ENCODE measurements at places on chromosomes 7 and 10.

- no peak for DNase-seq
Measured at GRCh38 chr7:25546306-25546705, 318.0 kb upstream of the NPVF start.

DNA sequence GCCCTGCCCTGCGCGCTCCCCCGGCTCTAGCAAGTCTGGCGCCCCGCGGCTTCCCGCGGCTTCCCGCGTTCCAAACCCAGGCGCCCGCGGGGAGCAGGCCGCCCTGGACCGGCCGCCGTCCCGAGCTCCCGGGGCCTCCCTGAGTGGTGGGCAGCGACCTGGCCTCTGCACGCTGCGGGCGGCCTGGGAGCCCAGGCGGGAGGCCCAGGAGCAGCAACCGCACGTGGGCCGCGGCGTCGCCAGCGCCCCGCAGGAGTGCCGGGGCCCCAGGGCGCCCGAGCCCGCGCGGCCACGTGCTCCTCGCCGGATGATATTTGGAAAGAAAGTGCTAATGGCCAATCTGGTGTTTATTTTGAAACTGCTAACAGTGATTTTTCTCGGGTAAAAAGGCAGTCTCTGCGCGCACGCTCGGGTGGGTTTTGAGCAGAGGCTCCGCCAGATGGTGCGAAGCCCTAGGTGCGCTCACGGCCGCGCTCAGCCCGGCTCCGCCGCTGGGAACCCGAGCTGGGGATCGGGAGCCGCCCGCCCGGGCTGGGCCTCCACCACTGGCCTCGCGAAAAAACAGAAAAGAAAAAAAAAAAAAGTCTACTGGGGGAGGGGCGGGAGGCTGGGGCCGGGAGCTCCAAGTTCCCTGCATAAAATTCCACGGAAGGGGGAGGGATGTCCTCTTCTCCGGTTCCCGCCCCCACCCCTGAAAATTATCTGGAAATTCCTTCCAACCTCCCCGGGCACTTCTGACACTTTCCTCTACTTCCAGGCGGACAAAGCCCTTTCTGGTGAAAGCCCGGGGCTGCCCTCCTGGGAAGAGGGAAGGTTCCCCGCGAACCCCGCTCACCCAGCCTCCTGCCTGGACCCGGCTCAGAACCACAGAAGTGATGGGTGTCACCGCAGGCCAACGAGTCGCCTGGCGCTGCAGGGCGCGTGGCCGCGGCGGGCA is 4.3 kb downstream of the EBF3 start:
- no peak for DNase-seq

- DNase-seq = no peak
Measured at GRCh38 chr10:55369670-55370420, 568.8 kb upstream of the PCDH15 start.

DNA sequence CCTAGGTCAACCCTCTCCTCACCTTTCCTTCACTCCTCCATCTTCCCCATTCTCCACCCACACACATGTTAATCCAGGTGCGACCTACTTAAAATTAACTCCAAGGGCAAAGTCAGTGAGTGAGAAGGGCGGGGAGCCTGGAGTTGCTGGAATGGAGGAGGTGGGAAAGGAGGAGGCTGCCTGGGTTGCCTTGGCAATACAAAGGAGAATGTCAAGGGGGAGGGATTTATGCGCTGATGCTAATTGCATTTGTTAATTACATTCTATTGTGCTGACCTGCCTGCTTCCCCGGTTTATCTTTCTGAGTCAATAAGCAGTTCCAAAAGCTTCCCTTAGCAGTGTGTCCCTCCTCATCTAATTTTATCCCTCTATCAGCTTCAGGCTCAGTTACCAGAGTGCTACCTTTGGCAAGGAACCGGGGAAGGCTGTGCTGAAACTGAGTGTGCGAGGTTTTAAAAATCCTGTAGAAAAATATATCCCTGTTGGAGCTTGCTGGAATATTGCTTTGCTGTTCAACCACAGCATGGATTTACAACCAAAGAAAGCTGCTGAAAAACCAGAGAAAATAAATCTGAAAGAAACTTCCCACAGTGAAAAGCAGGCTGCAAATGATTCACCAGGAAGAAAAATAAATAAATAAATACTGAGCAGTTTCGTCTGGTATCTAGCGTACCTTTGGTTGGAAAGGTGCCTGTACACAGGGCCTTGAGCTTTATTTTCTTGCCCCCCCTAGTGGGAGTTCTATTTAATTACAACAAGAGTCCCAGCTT is 113.2 kb upstream of the DGKB start:
- DNase-seq = peak; percentile 29

- DNase-seq = no peak
Measured at GRCh38 chr7:50346545-50347497, 42.3 kb downstream of the IKZF1 start.

- no peak for DNase-seq
Measured at GRCh38 chr7:47040795-47041347, 541.0 kb downstream of the TNS3 start.

DNA sequence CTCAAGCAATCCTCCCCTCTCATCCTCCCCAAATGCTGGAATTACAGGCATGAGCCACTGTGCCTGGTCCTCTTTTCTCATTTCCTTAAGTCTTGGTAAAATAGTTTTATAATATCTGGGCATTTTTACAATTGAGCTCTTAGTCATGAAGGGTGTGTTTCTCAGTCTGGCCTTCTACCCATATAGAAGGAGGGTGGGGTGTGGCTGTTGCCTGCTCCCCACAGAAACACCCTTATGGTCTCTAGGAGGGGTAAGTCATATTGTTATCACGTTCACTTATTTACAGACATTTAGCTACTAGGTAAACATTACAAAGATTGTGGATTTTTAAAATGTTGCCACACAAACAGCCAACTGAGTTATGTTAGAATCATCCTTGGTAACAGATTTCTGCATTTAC is 6.7 kb upstream of the OTUD1 start:
- DNase-seq = no peak

DNA sequence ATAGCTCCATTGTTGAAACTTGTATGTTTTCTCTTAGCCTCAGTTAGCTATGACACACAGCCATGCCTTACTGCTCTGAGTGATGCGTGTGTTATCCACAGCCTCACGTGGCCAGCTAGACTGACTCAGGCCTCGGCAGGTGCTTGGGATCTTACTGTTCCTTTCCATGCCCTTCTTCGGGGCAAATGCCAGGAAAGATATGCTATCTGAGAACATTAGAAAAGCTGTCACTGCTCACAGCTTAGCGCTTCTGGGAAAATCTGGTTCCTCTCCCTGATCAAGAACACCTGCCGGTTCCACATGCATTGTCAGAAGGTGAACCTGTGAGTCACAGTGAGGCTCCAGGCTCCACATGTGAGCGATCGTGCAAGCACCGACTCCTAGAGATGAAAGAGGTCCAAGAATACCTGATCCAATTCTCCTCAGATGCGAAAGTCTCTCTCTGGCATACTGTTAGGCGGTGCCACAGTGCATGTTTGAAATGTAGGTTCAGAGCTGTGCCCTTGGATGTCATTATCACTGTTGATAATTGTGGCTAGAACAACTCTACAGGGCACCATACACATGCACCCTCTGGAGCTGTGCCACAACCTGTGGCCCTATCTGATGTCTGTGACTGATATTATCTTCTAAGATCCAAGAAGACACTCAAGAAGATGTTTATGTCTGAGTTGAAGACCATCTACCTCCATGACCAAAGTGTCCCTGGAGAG is 247.8 kb upstream of the IGFBP3 start:
- DNase-seq = no peak

GRCh38 chr7:31595390-31595789 is 81.5 kb downstream of the ITPRID1 start:
- no peak for DNase-seq

DNA sequence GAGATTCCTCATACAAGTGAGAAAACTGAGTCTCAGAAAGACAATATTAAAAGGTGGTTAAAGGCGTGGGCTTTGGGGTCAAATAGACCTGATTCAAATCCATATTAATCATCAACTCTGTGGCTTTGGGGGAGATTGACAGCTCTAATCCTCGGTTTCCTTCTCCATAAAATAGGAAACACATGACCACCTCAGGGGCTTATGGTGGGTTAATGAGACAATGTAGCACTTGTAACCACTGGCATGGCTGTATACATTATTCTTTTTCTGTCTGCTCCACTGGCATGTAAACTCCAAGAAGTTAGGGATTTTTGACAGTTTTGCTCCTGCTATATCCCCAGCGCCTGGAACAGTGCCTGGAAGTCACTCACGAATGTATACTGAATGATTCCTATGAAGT is 120.8 kb upstream of the GAD2 start:
- no peak for DNase-seq

DNA sequence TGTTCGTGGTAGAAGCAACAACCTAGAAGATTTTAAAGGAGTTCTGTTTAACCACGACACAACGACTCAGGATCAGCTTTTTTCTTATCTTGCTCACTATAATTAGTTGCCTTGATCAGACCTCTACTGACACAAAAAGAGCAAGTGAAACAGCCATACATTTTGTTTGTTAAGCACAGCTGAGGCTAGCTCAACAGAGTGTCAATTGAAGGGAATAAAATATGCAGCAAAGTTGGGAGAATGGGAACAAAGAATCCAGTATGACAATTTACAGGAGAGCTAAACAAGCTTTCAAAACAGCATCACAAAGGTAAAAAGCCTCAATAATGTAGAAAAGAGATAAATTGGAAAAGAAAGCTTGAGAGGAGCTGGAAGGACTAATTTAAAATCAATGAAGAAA is 40.5 kb upstream of the HERPUD2 start:
- DNase-seq = no peak

- no peak for DNase-seq
Measured at GRCh38 chr10:32161586-32161985, 105.4 kb upstream of the KIF5B start.

- DNase-seq = peak; percentile 12
Measured at GRCh38 chr10:122374859-122375678, 561 bp downstream of the PLEKHA1 start.

DNA sequence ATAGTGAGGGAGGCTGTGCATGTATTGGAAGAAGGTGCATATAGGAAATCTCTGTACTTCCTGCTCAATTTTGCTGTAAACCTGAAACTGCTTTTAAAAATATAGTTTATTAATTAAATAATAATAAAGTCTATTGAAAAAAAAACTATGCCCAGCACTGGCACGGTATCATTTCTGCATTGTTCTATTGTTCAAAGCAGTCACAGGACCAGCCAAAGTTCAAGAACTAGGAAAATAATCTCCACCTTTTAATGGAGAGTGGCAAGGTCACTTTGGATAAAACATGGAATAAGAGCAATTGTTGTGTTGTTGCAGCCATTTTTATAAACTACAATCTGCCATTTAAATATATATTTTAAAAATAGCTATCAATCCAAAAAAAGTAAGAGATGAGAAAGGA is 24.7 kb downstream of the ASAH2 start:
- no peak for DNase-seq

DNA sequence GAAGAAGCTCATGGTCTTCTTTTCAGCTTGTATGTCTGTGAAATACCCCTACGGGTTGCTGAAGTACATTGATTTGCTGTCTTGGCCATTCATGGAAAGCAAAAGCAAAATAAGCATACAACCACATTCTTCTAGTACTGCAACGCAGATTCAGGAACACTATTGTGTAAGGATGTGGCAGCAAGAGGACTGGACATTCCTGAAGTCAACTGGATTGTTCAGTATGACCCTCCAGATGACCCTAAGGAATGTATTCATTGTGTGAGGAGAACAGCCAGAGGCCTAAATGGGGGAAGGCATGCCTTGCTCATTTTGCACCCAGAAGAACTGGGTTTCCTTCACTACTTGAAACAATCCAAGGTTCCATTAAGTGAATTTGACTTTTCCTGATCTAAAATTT is 133.4 kb upstream of the ANKRD1 start:
- no peak for DNase-seq

DNA sequence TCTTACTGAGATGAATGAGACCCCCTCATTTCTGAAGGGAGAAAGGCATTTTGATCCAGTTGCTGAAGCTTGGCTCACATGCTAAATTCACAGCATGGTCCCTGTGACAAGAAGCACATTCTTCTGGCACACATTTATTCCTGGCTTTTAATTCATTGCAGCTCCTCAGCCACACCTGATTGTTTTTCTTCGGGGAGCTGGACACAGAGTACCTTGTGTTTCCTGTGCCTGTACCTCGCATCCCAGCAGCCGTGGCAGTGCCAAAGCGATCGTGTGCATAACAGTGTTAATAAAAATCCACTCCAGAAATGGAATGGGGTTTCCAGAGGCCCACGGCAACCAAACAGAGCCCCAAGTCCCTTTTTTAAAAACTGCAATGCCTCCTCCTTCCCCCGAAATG is 615.3 kb upstream of the MGMT start:
- DNase-seq = no peak

DNA sequence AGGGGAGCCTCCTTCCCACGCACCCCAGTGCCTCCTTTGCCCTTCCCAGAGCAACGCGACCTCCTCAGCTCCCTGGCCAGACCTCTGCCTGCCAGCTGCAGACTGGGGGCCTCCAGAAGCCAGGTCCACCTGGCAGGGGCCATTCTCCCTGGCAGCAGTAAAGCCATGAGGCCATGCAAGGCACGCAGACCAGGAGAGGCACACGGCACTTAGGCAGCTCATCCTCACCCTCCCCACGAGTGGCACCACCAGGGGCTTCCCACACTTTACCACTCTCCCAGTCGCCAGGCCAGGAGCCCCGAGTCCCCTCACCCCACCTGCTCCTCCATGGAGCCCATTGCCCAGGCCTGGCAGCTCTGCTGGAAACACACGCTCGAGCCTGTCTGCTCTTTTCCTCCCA is 85.4 kb downstream of the PROSER2 start:
- no peak for DNase-seq

DNA sequence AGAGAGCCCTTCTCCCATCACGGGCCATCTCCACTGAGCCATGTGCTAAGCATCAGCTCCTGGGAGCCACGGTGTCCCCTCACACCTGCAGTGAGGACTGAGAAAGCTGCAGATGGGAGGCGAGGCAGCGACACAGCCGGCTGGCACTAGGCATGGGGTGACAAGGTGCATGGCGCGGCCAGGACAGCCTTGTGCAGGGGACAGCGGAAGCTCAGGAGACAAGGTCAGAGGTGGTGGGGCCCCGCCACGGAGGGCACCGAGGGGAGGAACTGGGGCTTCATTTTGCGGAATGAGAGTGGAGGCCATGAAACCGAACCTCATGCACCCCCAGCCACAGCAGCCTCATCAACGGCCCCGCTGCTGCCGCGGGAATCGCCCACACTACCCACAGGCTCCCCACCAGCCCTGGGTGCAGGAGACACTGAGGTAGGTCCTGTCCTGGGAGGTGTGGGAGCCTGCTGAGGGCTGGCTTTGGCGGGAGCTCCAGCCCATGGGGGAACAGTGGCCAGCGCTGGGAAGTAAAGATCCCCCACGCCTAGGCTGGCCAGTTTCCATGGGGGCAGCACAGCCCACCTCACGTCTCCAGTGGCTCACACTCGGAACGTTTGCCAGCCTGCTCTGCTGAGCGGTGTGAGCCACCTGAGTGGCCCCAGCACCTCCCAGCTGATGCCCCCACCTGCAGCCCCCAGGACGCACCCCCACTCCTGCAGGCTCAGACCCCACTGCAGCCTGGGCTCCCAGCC is 71.2 kb upstream of the INSIG1 start:
- DNase-seq = no peak

Measured in Kasumi-1 (cell line).